ENCODE measurements at places on chromosomes 16 and 17.

DNA sequence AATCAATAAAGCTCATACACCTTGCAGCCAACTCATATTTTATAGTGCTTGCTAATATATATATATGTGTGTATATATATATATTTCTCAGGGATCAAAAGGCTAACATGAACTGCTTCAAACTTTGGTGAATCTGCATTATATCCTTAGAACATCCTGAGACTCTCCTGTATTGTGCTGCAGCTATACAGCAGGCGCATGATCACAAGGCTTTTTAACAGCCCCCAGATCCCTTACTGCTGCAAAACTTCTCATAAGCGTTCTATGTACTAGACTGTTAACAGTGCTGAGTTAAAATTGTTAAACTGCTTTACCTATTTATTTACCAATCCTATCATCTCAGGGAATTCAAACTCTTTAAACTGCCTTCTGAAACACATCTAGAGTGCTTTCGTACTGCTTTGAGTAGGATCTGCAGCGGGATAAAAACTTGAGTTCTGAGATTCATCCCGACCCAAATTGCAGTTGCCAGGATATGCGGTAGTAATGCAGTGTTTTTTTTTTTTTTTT lies 1.3 kb downstream of the GPATCH8 start:
- ATAC-seq: no peak

- no peak for ATAC-seq
Measured at GRCh38 chr16:75230471-75231110, 11.8 kb downstream of the CTRB1 start.

- peak; percentile 25 for ATAC-seq
Measured at GRCh38 chr17:13362341-13363122, 239.2 kb downstream of the HS3ST3A1 start.

DNA sequence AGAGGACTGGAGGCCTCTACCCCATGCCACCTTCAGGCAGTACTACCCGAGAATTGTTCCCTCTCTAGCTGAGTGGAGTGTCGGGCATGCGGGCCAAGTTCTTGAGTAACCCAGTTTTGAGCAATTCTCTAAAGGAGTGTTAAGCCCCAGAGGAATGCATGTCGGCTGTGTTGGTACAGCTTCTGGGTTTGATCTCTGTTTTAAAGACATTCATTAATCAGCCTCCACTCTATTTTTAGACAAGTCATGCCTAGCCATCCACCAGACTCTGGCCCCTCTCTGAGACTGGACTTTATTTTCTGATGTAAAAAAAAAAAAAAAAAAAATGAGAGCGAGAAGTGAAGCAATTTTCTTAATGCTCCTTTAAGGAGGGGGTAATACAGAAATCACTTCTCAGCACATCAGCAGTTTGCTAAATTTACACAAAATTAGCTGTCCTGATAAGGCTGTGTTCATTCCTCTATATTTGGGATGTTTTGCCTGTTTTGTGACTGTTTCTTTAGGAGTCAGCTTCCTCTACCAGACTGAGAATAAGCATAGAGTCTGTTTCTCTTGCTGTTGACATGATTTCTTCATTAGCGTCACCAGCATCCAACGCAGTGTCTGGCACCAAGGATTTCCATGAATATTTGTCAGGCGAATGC lies 88.7 kb downstream of the AXIN2 start:
- ATAC-seq: no peak

GRCh38 chr17:11598274-11599221 lies at the start of gene DNAH9:
Gene DNAH9, plus strand, starts transcription at chr17:11598470. Its CDS starts 29 bp downstream, at chr17:11598499.
- peak; percentile 98 for ATAC-seq

DNA sequence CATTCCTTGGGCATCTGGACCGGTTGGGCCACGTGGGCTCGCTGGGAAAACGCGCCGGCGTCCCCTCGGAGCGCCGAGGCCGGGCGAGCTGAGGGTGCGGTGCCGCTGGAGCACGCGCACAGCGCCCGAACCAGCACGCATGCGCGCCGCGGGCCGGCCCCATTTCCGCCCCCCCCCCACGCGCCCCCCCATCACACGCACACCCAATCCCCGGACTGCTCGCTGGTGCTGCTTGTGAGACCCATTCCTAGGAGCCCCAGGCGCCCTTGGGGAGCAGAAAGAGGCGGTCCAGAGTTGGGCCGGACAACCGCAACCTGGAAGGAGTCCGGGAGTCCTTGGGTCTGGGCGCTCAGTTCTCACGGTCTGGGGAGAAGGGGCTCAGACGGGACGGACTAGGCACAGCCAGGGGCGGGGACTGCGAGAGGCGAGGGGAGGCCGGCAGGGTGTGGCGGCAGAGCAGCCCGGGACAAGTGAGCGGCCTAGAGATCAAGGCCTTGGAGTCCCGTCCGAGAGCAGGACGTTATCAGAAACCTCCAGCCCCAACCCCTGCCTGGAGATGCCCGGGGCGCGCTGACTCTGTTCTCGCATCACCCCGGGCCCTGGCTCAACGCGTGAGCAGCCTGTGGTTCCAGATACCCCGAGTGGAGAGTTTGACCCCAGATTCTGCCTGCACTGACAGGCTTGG lies 6.0 kb upstream of the CBX8 start:
- no peak for ATAC-seq

DNA sequence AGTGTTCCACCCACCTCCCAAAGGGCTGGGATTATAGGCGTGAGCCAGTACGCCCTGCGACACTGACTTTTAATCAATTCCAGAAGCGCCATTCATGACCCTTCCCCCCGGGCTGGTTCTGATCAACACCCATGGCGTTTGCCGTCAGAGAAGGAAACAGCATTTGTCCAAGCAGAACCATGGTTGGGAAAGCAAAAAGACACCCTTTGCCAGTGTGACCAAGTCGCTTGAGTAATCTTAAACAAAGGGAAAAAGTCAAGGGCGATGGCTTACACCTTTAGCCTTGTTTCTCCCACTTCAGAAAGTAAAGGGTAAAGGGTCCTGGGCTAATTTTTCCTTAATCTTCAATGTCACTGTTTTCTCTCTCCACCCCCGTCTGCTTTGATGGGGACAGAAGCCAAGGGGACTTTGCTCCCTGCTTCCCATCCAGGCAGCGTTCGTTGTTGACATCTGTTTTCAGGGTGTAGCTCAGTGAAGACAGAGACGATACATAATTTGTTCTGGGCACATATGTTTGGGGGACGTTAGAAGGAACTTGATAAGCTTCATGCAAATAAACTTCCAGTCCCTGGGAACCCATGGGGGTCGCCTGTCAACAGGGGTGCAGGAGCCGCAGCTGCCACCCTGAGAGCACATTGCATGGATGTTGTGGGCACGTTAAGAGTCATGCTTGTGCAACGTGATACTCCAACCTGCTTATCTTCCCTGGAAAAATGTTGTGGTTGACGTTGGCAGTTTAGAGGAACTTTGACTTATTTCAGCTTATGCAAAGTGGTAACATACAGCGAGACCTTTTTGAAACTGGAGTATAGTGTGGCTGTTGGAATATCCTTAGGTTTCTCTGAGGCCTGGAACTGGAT lies 50.6 kb upstream of the TANGO6 start:
- no peak for ATAC-seq

- no peak for ATAC-seq
Measured at GRCh38 chr17:51926448-51926847, 232.1 kb downstream of the CA10 start.

GRCh38 chr16:24829153-24829552 lies 16.6 kb upstream of the SLC5A11 start:
- ATAC-seq: no peak

DNA sequence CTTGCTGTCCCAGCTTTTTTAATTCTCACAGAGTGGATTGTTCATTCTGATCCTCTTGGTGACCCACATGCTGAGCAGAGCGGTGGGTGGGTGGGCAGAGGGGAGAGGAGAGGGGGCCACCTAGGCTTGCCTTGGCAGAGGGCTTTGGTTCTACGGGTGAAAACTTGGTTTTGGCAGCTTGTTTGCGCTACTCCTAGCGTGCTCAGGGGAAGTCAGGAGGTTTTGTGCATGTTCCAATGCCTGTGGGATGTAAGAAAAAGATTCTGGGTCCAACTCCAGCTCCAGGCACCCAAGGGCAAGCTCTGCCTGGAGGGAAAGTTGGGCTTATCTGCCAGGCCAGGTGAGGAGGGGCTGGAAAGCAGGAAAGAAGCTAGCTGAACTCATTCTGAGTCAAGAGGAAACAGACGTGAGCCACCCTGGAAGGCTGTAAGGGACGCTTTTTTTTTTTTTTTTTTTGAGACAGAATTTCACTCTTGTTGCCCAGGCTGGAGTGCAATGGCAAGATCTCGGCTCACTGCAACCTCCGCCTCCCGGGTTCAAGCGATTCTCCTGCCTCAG lies 169.1 kb downstream of the WSCD1 start:
- ATAC-seq: no peak
